NCI-H1105 (cell line): ENCODE measurements at places on chromosomes 1 and 21.

DNA sequence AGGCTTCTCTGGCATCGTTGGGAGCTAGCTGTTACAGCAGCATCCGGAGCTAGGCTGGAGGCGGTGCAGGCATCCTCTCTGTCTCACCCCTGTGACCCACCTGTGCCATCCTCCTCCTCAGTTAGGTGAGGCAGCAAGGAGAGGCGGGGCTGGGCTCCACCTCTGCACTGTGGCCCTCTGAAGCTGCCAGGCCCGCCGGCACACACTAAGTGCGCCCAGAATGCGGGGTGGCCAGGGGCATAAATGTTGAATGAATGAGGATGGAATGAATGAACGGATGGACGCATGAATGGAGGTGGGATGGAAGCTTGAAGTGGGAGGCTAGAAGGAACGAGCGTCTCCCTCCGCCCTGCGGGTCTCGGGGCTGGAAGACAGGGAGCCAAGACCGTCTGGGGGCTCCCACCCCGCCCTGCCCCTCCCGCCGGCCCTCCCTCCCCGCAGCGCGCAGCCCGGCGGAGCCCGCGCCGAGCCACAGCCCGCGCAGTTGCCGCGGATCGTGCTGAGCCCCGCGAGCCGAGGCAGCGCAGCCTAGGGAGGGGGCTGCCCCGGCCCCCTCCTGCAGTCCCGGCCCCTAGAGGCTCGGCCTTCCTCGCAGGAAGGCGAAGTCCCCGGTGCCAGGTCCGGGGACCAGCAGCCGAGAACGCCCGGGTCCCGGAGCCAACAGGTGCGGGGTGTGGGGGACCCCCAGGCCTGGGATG, at the start of gene HCRTR1:
Gene HCRTR1, plus strand, starts transcription at position 472 of the 698 bp plus-strand sequence. CDS start 1,504 bp downstream, outside the sequence.
- no peak for DNase-seq

DNA sequence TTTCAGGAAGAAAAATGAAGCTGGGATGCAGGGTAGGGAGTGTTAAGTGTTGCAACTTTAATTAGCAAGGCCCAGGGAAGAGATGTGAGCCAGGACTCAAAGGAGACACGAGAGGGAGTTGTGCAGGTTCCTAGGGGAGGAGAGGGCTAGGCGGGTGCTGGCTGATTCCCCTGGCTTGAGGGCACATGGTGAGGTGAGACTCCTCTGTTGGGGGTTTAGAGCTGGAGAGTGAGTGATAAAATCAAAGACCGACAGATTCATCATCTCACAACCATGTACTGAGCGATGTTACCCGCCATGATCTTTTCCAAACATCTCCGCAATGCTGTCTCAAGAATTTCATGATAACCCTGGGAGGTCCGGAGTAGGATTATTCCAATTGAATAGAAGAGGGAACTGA, 161.8 kb upstream of the CSF3R start:
- DNase-seq = no peak

GRCh38 chr1:10211805-10212410, 1.5 kb downstream of the KIF1B start:
- DNase-seq = no peak

DNA sequence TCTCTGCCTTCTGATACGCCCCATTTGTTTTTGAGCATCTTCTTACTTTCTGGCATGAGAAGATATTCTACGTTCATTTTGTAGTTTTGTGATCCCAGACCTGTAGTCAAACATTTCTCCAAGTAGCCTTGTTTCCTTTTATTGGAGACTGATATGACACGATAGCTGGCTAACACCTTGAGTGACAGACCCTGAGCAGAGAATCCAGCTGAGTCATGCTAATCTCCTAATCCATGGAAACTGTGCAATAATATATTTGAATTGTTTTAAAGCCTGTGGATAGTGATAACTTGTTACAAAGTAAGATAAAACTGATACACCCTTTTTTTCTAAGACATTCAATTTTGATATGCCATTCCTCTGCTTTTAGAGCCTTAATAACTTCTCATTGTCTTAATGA, 1.2 kb upstream of the IFI44L start:
- no peak for DNase-seq

GRCh38 chr1:1534401-1535154, 5.8 kb downstream of the TMEM240 start:
- DNase-seq = no peak

- DNase-seq = no peak
Measured at GRCh38 chr1:170823120-170823519, 112.2 kb upstream of the MROH9 start.

GRCh38 chr1:64212031-64212430, 8.6 kb downstream of the UBE2U start:
- no peak for DNase-seq

DNA sequence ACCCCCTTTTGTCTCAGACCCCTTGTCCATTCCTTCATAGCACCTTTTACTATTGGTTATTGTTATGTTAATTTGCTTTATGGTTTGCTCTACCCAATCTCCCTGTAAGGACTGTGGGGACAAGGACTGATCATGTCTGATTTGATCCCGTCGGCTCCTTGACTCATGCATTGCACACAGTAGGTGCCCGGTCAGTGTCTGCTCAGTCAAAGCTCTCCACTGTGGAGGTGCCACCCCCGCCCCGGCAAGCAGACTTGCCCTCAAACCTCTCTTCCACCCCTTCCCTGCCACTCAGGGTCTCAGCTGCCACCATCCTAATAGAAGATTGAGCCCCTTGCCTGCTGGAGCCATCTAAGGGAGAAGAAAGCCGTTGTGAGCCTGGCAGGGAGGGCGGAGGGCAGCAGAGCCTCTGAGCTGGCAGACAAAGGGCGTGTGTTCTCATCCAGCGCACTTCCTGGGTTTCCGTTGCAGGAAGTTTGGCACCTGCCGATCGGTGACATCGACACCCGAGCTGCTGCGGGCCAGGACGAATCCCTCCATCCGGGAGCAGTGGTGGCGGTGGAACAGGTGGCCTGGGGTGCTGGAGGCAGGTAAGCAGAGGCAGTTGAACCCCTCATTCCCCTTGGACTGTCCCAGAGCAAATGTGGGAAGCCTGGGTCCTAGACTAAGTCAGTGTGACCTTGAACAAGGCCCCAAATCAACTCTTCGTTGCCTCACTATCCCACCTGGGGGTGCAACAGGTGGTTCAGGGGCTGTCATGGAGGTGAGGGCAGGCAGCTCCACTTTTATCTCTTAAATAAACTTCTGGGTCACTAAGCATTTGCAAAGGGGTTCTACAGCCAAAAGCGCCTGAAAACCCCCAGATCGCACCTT, 2.2 kb upstream of the FBLIM1 start:
- peak; percentile 70 for DNase-seq

DNA sequence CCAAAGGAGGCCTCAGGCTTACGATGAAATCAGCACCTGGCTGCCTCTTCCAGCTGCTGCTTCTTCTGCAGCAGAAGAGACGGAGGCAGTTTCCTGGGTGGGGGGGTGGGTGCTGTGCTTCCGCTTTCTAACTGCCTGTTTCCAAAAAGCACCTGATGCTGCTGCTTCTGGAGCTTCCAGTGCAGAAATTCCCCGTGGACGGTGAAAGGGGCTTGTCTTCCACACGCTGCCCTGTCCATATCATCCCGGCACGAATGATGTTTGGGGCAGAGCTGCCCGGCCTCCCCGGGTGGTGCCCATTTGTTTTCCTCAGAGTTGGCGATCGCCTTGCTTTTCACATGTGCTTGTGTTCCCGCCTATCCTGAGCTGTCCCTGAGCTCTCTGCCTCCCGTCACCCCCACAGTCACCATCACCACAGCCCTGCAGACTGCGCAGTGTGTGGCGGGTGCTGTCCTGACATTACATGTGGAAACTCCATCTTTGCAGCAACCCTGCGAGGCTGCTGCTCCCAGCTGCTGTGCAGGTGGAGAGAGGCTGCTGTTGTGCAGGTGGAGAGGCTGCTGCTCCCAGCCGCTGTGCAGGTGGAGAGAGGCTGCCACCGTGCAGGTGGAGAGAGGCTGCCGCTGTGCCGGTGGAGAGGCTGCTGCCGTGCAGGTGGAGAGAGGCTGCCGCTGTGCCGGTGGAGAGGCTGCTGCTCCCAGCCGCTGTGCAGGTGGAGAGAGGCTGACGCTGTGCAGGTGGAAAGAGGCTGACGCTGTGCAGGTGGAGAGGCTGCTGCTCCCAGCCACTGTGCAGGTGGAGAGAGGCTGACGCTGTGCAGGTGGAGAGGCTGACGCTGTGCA, 1.8 kb downstream of the TTLL10 start:
- DNase-seq = peak; percentile 79

- peak; percentile 83 for DNase-seq
Measured at GRCh38 chr1:42177541-42177981, 13.0 kb upstream of the GUCA2A start.

- no peak for DNase-seq
Measured at GRCh38 chr1:244104309-244105060, 53.4 kb downstream of the ZBTB18 start.

DNA sequence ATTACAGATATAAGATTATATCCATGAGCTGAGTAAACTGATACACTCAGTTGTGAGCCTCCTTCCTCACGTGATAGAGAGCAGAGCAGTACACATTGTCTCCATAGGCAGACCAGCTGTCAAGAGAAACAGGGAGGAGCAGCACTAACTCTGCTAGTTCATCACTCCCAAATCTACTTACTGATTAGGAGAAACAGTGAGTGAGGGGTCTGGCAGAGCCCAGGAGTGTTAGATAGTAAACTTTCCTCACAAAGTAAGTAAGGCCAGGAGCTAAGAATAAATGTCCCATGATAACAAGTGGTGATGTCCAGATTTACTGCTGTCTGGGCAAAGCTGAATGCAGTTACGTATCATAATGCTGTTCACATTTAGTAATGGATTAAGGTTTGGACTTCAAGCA, 168.6 kb upstream of the KCNK2 start:
- DNase-seq = no peak

GRCh38 chr1:207807690-207808321, 56.0 kb downstream of the CD46 start:
- DNase-seq = no peak

GRCh38 chr1:27430903-27431600, 38.6 kb downstream of the GPR3 start:
- no peak for DNase-seq

DNA sequence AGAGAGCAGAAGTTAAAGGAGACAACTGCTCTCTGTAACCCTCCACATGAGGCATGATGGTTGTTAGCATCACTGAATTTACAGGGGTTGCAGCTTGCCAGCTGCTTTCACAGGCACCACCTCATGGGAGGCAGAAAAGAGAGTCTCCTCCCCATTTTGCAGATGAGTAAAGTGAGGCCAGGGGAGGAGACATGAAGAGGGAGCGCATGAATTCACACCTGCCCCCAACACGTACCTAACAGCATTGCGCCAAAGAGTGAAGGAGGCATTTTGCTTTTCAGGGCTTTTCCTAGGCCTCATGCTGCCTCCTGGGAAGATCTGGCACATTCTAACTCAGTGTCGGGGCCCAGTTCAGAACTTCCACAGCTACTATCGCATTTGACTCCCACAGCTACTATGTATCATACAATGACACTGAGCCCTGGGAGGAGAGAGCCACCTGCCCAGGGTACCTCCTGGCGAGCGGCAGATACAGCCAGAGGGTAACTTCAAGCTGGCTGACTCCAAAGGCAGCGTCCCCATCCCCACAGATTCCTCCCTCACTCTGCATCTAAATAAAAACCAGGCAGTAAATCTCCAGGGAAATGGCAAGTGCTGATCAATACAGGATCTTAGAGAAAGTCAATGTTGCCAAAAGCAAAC, 34.0 kb downstream of the GLIS1 start:
- no peak for DNase-seq

- no peak for DNase-seq
Measured at GRCh38 chr1:54392401-54392800, 13.8 kb downstream of the SSBP3 start.

GRCh38 chr1:39829791-39830533, 41.3 kb upstream of the BMP8B start:
- DNase-seq = no peak

- no peak for DNase-seq
Measured at GRCh38 chr1:4612991-4613390, 41.4 kb upstream of the AJAP1 start.

GRCh38 chr1:57683037-57683942, 259.4 kb upstream of the DAB1 start:
- DNase-seq = no peak

- no peak for DNase-seq
Measured at GRCh38 chr1:229509576-229509975, 1.4 kb upstream of the NUP133 start.

- DNase-seq = no peak
Measured at GRCh38 chr1:26724118-26724517, 28.3 kb downstream of the ARID1A start.

GRCh38 chr1:55808263-55808662, 593.1 kb upstream of the USP24 start:
- no peak for DNase-seq

GRCh38 chr1:93671099-93671621, 10.5 kb downstream of the BCAR3 start:
- no peak for DNase-seq

GRCh38 chr1:227736814-227737432, 1.7 kb downstream of the SNAP47 start:
- no peak for DNase-seq

- DNase-seq = no peak
Measured at GRCh38 chr1:98351561-98351960, 310.0 kb upstream of the SNX7 start.

DNA sequence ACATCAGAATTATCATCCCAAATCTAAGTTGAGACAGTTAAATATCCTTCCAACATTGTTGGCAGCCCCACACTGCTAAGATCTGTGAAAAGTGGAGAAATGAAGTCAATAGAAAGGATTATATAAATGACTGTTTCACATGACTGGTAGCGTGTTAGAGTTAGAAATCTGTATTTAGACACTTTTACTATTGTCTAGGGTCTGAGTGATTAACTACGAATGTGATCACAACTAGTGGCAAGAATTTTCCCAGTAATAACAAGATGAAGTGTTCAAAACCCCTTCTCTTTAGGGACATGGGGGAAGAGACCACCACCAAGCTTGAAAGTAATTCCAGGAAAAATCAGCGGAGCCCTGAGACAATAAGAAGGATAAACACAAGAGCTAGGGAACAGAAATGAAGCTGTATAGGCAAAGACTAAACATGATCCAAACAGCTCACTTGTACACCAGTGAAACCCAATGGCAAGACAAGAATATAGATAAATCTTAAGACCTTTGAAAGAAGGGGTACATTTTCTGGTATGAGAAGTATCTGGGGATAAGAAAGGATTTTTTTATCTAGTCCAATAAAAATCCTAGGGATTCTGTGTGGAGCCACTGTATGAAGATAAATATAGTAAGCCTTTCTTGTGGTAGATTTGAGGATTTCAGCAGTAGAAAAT, 646.6 kb upstream of the USP24 start:
- DNase-seq = no peak

DNA sequence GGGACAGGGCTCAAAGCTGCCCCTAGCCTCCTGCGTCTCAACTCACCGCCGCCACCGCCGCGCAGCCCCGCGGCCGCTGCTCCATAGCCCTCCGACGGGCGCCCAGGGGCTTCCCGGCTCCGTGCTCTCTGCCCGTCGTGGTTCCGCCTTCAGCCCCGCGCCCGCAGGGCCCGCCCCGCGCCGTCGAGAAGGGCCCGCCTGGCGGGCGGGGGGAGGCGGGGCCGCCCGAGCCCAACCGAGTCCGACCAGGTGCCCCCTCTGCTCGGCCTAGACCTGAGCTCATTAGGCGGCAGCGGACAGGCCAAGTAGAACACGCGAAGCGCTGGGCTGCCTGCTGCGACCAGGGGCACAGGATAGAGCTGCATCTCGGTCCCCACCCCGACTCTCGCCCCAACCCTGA, at the start of gene TNFRSF25:
Gene TNFRSF25, minus strand, starts transcription at position 151 of the 400 bp plus-strand sequence. Its CDS starts 66 bp downstream, at position 85.
- no peak for DNase-seq

- DNase-seq = peak; percentile 88
Measured at GRCh38 chr21:36989699-36990507, 16.6 kb upstream of the RIPPLY3 start.

- DNase-seq = no peak
Measured at GRCh38 chr1:41741244-41741643, 177.5 kb downstream of the HIVEP3 start.

- DNase-seq = no peak
Measured at GRCh38 chr1:208084220-208084619, 160.0 kb downstream of the PLXNA2 start.
